ENCODE measurements at places on chromosomes 4 and X. TPM values are rescaled to one million over a fixed set of nuclear protein-coding genes. Genes with fewer than 3 reads are reported as not detected.

GRCh38 chrX:80816051-80816450 is 6.4 kb upstream of the BRWD3 start:
- no peak for DNase-seq

- peak; percentile 87 for DNase-seq
Measured at GRCh38 chr4:184648313-184649025, 778 bp downstream of the CASP3 start.

GRCh38 chrX:51776851-51777250 is 33.6 kb downstream of the GSPT2 start:
- no peak for DNase-seq

DNA sequence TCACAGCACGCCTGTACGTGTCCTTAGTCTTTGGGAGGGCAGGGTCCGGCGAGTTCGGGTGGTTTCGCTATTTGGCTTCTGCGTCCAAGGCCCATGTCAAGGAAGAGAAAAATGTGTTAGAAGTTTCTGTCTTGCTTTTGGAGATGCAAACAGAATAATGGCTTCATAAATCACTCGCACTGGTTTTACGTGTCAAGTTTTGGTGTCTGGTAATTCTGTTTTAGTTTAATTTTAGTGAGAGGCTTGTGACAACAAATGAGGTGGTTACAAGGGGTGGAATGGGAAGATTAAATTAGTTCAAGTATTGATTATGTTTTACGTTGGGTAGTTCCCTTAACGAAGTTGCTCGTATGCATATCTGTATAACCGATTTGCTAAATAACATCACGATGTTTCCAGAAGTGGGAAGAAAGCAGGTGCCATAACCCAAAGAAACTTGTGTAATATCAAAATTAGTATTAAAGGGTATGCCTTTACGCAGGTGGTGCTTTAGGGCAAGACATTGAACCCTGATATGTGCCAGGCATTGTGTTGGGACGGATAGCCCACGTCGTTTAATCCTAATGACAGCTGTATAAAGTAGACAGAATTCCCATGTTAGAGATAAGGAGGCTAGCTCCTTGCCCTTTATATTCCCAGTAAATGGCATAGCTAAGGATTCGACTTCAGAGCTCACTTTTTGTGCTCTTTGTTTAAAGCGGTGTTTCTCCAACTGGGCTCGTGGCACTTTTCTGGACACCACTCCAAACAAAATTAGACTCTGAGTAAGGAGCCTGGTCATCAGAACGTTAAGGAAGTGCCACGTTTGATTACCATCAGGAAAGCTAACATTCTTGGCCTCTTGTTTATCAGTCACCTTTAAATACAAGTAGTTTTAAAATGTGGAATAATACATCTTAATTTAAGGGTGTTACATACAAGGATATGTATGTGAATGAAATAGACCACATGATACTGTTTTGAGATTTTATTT is 843 bp downstream of the RPL34 start:
- DNase-seq: no peak

GRCh38 chrX:15143050-15143824 is 126.6 kb downstream of the ASB9 start:
- no peak for DNase-seq

DNA sequence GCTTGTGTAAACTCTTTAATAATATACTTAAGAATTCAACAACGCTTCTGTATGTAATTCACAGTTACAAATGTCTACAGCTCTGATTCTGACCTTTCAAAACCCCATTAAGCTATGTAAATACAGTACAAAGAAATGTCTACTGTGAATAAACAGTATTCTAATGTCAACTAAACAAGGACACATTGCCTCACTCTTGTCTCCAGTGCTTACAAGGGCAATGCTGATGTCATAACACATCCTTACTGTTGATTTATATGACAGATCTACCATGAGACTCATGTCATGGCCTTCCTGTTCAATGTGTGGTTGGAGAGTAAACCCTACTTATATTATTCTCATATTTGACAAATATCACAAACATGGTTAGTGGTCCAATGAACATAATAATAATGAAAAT is 256.1 kb upstream of the ADGRL3 start:
- DNase-seq: no peak

GRCh38 chr4:138182838-138183426 is 59.2 kb downstream of the SLC7A11 start:
- DNase-seq: no peak

DNA sequence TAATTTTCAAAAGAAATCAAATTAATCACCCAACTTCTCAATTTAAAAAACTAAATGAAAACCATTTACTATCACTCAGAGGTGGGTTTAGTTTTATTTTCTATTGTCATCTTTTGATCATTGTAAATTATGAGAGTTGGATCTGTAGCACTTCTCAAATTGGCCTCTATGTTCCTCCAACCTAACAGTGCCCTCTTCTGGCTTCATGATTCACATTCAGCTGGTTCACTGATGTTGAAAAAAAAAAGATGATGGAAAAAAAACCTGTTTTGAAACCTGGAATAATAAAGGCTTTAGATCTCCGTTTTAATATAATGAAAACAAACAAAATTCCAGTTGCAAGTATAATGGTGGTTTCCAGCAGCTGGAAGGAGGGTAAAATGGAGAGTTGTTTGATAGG is 2.4 kb upstream of the NBDY start:
- DNase-seq: no peak

GRCh38 chrX:76427560-76428242 is at the start of gene MAGEE1:
MAGEE1 (plus strand) TSS chrX:76427710; CDS start chrX:76427931, 221 bp downstream.
- peak; percentile 82 for DNase-seq

DNA sequence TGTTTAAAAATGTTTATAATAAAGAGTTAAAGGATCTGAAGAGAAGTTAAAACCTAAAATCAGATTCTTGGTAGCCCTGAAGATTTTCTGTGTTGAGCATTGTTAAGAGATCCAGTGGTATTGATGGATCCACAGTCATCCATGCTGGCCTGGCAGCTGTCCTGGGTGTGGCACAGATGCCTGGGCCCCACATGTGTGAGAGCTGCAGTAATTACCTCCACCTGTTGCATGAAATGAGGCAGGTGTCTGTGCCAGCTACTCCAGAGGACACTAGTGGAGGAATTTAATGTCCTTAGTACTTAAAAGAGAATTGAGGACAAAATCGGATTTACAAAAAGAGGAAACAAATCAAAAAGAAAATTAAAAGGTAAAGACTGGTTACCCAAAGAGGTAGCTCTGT is 44.0 kb downstream of the MGST2 start:
- DNase-seq: no peak

DNA sequence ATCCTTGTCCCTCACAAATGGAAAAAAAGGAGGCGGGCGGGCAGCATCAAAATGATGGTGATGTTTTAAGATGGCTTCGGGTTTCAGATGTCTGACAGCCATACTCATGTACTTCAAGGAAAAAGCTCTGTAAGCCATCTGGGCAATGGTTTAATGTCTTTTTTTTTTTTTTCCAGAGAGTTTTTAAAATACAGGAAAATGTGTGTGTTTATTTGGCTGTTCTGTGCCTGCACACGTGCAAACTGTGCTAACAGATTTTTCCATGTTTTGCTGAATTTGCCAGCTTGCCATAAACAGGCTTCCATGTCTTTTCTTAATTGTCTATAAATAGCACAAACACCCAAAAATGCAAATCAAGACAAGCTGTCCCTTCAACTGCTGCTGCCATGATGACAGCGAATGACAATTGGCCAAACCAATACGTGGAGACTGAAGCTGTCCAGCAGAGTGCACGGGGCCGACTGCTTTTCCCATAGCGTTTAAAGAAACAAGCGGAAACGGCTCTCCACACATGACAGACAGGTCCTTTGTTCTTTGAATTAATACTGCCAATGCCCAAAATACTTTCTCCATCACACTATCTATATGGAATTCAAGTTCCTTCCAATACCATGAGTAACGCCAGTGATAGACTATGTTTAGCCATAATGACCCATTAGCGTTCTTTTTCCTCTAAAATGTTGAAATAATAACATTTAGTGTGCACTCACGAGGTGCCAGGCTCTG is 35.7 kb downstream of the AFAP1 start:
- no peak for DNase-seq

GRCh38 chr4:154465085-154465484 is 26.5 kb downstream of the DCHS2 start:
- DNase-seq: no peak

DNA sequence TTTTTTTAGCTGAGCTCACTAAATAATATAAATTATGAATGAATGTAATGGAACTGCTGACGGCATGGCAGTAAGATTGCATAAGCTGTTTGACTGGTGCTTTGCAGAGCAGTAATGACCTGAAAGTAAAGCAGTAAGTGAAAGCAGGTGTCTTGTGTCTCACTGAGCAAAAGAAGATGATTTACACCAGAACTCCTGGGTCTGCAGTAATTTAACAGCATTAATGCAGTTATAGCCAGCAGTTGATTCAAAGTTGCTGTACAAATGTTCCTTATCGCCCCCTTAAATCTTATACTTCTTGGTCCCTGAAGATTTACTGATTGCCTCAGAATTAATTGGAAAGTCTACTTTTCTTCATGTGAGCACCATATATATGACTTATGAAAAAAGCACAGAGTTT is 187.7 kb downstream of the DCTD start:
- no peak for DNase-seq

GRCh38 chr4:38675146-38676121 is 11.4 kb downstream of the KLF3 start:
- no peak for DNase-seq

- DNase-seq: no peak
Measured at GRCh38 chrX:6371353-6371752, 142.7 kb upstream of the NLGN4X start.

DUX4 gene
- total RNA-seq: not detected

HSD17B13 gene
- 0.38 TPM for total RNA-seq

SEC24B gene
- total RNA-seq: 26.6 TPM
